ENCODE measurements at places on chromosomes 16 and 17. TPM values are rescaled to one million over a fixed set of nuclear protein-coding genes. Genes with fewer than 3 reads are reported as not detected.

DNA sequence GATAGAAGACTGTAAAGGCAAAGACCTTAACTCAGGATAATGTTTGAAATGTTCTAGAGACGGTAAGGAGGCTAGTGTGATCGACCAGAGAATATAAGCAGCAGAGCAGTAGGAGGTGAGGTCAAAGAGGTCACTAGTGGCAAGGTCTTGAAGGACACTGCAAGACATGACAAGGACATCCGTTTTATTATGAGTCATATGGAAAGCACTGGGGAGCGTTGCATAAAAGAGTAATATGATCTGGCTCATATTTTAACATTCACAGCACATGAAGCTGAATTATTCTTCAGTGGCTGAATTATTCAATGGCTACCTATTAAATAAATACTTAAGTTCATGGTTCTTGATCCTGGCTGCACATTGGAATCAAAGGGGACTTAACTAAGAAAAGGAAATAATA lies 123.7 kb downstream of the SOX9 start:
- no peak for DNase-seq

- no peak for DNase-seq
Measured at GRCh38 chr16:86862595-86863280, 284.4 kb downstream of the FOXL1 start.

DNA sequence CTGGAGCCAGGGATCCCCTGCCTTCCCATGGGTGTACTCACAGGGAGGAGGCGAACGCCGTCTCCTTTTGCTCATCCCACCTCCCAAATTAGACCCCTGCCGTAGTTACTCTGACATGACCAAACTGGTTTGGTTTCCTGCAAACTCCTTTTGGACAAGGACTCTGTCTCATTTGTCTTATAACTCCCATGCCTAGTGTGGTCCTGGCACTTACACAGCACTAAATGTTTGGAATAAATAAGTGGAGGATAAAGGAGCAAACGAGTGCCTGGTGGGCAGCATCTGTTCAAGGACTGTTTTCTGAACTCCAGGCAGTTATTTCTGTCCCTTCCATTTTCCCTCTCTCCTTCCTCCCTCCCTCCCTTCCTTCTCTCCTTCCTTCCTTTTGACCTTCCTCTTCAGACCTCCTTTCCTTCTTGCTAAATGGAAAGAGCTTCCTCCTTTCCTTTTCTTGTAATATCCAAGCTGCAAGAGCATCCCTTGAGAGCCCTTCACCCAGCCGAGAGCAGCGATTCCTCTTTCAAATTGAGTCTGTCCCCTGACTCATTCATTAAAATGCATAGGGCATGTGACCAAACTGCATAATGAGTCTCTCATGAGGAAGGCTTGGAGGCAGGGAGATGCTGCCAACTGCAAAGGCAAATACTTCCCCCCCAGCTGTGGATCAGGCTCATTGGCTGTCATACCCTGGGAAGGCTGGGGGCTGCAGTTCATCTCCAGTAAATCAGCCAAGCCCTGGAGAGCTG lies 36.8 kb downstream of the CHD9 start:
- DNase-seq = no peak

DNA sequence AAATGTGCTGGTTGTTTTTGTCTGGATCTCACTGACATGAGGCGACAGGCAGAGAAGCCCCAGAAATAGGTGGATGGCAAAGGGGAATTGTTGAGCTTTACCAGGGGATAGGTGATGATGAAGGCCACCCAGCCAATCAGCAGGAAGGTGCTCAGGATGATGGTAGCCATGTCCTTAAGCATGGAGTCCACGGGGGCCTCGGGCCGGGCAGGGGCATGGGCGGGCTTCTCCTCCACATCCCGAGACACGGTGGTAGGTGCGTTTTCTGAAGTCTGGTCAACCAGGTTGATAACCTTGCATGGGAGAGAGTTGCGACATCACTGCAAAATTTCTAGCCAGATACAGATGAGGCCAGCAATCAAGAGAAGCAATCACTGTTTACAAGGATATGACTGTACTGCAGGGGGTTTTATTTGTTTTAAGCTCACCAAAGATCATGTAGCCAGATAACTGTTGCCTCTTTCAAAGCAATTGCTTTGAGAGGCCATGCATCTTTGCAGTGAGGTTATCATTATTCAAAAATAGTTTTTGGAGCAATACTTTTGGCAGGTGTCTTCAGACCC lies 37.3 kb upstream of the ICAM2 start:
- DNase-seq = no peak

- DNase-seq = no peak
Measured at GRCh38 chr17:75850928-75851692, 4.0 kb downstream of the WBP2 start.

- no peak for DNase-seq
Measured at GRCh38 chr17:42598905-42599304, 10.3 kb downstream of the RETREG3 start.

- peak; percentile 3 for DNase-seq
Measured at GRCh38 chr17:73096866-73097265, 4.4 kb upstream of the SLC39A11 start.

- DNase-seq = no peak
Measured at GRCh38 chr16:83851473-83851872, 43.7 kb downstream of the HSBP1 start.

DNA sequence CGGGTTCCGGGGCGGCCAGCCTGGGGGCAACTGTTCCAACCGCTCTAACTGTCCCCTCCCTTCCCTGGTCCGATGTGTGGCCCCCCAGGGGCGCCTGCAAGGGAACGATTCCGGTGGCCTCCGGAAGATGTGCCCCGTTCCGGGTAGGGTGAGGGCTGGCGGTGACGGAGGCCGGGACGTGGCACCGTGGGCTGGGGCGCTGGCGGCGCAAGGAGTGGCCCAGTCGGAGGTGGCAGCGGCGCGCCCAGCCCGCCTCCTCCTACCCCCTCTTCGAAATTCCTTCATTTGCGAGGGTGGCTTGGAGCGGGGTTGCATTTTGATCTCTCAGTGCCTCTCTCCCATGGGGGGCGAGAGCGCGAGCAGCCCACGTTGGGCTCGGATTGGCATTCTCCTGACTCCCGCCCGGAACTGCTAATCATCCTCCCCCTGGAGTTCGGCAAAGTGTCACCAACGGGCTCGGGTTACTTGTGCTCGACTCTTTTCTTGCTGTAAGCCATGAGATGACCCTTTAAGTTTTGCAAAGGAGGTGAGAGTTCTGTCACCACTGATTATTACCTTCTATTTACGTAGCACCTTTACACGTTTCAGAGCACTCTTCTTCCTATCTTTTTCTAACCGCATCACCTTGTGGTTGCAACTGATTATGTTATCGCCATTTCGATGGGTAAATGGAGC lies 622 bp downstream of the NDEL1 start:
- peak; percentile 76 for DNase-seq

DNA sequence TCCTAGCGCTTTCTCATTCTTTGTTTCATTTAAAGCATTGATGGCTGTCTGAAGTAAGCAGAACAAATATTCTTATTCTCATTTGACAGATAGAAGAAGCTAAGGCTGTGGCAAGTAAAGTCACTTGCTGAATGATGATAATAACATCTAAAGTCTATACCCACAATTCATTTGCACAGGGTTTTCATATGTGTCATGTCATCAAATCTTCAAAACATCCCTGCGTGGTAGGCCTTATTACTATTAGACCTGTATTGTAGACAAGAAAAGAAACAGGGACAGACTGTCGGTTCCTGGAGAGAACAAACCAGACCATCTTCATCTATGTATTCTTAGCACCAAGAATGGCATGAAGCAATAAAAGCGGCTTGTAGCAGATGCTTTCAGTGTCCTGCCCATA lies 85.9 kb downstream of the ASIC2 start:
- no peak for DNase-seq

TBC1D28 gene
- not detected for total RNA-seq

WNT3 gene
- total RNA-seq = 6.3 TPM

IRX3 gene
- not detected for total RNA-seq

PERCC1 gene
- not detected for total RNA-seq
